ENCODE measurements at places on chromosomes 2 and 18.

DNA sequence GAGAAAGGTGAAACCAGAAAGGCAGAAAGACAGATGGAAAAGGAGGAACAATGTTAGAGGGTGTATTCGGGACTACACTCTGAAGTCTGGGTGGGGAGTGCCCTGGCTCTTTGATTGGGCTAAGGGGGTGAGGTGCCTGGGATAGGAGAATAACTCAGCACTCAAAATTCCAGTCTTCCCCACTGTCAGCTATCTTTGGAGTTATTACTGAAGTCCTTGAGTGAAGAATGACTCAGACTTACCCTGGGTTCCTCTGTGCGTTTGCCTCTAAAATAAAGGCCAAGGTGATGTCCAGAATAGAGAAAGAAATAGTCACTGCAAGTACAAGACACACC, 151.8 kb upstream of the SERPINE2 start:
- no peak for DNase-seq

DNA sequence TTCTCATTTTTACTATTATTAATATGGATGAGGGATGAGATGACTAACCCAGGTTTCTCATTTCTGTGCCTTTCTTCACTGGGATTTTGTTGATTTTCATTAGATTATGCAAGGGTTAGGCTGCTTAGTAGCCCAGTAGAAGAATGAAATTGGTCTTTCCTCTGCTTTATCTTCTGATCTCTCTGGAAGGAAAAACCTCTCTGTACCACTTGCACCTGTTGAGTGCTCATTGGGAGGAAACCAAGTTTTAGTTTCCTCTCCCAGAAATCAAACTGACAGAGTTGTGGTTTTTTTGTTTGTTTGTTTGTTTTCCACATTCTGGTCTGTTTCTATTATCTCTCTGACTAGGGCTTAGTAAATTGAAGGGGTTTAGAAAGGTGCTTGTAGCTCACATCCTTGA, 60.8 kb downstream of the KIAA1328 start:
- DNase-seq, result no peak

GRCh38 chr2:45874344-45874743, 222.9 kb downstream of the PRKCE start:
- DNase-seq, result no peak

DNA sequence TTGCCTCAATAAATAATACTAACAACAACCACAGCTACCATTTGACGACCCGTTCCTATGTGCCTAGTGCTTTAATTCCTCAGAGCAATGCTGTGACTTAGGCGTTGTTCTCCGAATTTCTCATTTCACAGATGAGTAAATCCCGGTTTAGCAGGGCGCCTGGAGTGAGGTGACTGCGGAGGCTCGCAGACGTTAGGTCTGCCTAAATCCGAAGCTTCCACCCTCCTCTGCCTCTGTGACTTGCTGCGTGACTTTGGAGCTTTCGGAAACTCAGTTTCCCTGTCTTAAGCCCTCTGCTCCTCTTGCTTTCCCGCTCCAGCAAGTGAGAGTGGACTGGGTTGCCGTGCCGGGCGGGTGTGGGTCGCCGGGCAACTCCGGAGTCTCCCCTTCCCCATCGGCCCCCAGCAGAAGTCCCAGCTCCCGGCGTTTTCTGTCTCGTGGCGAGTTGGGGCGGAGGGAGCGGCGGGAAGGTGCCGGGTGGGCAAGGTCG, 711 bp upstream of the ATOH8 start:
- no peak for DNase-seq

DNA sequence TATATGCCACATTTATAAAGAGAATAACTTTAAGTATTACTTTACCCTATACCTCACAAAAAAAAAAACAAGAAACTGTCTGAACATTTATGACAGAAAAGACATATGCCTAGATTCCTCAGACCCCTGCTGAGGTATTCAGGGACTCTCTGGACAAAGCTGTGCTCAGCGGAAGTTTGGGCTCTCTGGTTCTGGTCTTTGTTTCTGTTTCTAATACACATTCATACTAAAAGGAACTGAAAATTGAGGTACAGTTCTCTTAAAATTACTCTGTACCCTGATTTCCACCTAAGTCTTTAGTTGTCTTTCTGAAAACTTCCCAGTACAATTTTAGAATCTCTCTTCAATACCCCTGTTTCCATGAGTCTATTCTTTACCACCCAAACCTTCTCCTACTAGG, 160.3 kb downstream of the IKZF2 start:
- DNase-seq, result no peak

GRCh38 chr18:2316082-2316750, 255.1 kb downstream of the METTL4 start:
- DNase-seq, result no peak

DNA sequence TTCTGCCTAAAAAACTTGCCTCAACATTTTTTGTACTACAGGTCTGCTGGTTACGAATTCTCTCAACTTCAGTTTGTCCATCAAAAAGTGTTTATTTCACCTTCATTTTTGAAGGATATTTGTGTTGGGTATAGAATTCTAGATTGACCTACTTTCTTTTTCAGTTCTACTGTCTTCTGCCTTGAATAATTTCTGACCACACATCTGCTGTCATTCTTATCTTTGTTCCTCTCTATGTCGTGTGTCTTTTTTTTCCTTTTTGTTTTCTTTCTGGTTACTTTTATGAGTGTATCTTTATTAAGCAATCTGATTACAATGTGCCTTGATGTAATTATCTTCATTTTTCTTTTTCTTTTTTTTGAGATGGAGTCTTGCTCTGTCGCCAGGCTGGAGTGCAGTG, 25.3 kb downstream of the ADCY3 start:
- no peak for DNase-seq

GRCh38 chr2:12861344-12861930, 144.7 kb downstream of the TRIB2 start:
- DNase-seq, result peak; percentile 2

DNA sequence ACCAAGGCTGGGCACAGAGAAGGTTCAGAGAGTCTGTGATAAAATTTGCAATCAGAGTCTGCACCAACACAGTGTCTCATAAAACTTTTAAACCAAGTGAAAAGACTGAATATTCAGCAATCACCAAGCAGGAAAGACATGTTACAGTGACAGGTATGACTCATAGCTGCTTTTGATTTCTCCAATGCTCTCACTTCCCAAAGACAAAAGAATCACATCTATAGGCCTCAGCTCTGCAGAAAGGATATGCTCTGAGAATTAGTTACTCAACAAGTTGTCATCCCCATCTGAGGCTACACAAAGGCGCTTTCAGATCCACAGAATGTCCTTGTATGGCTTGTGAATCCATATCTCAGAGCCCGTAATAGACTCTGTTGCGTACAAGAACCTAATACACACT, 92.5 kb downstream of the KCNF1 start:
- no peak for DNase-seq

GRCh38 chr18:77442393-77442792, 192.7 kb downstream of the GALR1 start:
- DNase-seq, result no peak
